ENCODE measurements at places on chromosomes 5 and 9.
A peak's percentile ranks its signal among the peaks of the same experiment; 100 is the strongest.

- no peak for DNase-seq
Observed at GRCh38 chr5:84688566-84688965, 303.9 kb upstream of the EDIL3 start.

DNA sequence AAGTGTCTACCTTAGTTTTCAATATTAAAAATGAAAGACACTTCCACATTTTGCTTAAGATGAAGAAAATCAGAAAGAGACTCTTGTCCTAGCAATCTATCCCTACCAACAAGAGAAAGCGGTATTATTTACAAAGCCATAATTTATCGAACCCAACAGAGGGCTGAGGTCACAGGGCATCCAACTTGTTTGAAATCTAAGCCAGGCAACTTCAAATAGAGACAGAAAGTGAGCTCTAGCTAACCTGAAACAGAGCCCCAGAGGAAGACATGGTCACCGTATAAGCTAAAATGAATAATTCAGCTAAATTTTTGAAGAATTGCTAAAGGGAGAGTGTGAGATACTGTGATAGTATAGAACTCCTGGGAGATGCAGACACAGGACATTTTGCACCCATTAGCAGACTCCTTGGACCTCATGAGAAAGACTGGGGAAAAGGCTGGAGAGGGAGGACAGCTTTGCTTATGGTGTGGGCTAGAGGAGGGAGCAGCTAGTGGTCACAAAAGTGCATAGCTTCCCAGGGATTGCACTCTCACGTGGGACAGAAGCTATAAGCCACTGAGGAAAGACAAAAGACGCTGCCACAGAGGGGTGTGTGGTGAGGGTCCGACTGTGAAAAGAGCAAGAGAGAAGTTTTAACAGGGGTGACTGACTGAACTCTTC is 624.2 kb upstream of the GRIN3A start:
- no peak for DNase-seq

DNA sequence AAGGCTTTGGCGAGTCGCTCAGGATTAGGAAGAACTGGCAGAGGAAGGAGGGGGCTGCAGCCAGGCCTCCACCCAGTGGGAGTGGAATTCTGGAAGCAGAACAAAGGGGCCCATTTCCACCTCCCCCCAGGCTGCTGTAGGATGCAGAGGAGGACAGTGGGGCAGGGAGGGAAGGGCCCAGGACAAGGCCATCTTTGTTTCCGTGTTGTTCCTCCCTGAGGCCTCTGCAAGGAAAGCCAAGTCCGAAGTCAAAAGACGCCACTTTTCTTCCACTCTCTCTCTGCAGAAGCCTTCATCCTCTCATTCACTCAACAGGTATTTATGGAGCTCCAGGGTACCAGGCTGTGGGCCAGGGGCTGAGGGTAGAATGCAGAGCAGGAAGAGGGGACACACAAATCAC is 70.7 kb downstream of the ENTREP1 start:
- DNase-seq, result no peak

DNA sequence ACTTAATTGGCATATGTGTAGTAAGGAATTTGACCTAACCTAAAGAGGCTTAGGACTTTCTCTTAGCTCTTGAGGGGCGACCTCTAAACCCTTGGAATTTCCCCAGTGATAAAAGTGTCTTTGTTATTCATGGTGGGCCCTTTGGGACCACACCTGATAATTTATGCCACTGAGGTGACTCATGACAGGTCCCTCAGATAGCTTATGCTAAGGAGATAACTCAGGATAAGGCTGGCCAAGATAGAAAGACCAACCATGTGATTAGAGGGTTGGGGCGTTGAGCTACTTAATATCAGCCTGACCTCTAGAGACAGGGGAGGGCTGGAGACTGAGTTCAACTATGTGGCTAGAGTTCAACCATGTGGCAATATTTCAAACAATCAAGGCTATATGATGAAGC is 218.1 kb downstream of the AP3B1 start:
- no peak for DNase-seq

- no peak for DNase-seq
Observed at GRCh38 chr9:132866898-132867297, 11.2 kb downstream of the AK8 start.

DNA sequence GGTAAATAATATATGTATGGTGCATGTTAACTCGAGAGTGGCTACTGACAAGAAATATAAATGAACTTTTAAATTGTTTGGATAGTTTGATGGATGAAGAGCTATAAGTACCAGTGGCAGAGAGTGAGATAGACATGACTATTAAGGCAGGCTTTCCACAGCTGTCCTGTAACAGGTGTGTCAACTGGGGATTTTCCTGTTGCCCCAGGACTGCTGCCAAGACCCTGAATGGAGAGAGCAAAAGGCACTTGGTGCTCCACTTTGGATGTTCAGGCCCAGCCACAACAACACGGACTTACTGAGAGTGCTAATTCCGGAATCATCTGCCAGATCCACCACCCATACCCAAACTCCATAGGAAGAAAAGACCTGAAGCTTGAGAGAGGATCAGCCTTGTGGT is 215.1 kb downstream of the SEC61B start:
- no peak for DNase-seq

- DNase-seq, result peak; percentile 82
Observed at GRCh38 chr5:151234476-151235238, 10.8 kb upstream of the CCDC69 start.

- no peak for DNase-seq
Observed at GRCh38 chr5:112475747-112476365, 56.8 kb upstream of the EPB41L4A start.

GRCh38 chr5:57176350-57176857 is 2.5 kb downstream of the GPBP1 start:
- no peak for DNase-seq

DNA sequence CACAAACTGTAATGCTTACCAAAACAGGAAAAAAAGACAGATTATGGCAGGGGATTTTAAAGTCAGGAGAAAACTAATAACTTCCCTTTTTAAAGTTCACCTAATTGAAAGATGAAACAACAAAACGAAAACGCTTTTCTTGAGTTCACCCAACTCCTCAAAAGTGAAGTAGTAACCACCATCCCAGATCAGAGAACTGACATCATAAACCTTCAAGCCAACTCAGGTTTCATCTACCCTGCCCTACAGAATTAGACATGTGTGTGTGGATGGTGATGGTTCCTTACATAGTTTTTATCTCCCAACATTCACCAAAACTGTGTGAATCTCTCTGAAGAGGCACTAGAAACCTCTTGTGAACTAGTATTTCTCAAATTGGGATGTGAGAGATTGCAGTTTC is 195.2 kb upstream of the PTGER4 start:
- DNase-seq, result no peak

GRCh38 chr5:134209477-134210245 is 16.2 kb downstream of the PPP2CA start:
- no peak for DNase-seq
